ENCODE measurements at places on chromosomes 11 and 22.

DNA sequence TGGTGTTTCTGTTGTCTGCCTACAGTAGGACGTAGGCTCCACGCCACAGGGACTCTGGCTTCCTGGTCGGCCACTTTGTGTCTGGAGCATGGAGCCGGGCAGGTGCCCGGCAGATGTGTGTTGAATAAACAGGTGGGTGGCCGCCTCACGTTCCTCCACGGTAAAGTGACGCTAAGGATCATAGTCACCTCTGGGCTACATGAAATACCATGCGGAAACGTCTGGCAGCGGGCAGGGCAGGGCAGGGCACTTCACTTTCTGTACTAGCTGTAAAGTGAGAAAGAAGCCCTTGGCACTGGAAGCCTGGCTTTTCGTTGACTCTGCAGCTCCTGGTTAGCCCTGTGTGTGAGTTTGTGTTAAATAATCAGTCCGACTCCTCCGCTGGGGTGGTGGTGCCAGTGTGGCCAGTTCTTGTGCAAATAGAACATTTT is 52.4 kb downstream of the MCM5 start:
- DNase-seq = no peak

GRCh38 chr11:57375490-57375889 is 5.5 kb downstream of the PRG3 start:
- DNase-seq = no peak

- DNase-seq = no peak
Measured at GRCh38 chr11:125335106-125335505, 161.0 kb downstream of the FEZ1 start.

DNA sequence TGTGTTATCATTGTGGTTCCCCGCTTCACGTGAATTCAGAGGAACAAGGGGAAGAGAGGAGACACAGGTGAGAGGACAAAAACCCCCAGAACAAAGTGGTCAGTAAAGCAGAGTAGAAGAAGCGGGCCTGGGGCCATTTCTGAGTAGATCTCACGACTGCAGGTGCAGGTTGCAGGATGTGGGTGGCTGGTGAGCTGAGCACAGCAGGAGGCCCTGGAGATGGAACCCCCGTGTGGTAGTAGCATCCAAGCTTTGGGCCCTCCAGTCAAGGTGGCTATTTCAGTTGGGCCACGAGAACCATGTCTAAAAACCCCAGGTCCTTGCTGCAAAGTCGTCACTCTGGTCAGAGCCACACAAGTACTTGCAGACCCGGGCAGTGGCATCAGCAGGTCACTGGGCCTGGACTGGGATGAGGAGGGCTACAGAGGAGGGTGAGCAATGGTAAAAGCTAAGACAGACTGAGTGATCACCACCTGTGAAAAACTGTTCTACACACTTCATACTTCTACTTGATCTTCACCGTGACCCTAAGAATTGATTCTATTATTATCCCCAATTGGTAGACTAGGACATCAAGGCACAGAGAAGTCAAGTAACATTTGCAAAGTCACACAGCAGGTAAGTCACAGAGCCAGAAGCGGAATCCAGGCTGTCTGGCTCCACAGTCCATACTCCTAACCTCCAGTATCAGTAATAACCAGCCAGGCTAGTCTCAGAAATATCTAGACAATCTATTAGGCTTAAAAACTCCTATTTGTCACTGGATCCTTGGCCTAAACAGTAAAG is 43.8 kb downstream of the SLC1A2 start:
- DNase-seq = no peak

- no peak for DNase-seq
Measured at GRCh38 chr11:35717520-35717919, 54.9 kb downstream of the TRIM44 start.

DNA sequence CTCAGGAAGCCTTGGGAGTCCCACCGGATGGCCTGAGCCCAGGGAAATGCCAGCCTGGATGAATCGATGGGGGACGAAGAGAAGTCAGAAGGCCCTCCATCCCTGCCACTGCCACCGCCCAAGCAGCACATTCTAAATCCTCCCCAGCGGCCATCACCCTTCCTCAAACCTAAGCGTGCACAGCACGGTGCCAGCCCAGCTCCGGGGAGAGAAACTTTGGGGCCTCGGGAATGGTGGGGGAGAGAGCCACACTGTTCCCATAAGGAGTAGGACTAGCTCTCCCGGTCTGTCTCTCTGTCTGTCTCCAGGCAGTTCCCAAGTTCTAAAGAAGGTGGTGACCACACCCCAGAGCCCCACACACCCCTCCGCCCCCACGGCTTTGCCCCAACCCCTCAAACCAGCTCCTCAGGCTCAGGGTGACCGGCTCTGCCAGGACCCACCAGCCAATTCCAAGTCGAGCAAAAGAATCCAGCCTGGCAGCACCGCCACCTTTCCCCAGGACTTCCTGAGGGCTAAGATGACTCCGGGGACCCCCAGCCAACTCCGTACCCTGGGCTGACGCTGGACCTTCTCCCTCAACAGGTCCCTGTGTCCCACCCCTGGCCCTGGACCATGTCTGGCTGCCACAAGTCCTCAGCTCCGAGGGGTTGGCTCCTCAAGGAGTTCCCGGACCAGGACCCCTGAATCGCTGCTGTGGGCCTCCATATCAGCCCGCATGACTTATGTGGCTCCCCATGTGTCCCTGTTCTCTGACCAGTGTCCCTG is 2.7 kb downstream of the AHNAK start:
- peak; percentile 29 for DNase-seq

DNA sequence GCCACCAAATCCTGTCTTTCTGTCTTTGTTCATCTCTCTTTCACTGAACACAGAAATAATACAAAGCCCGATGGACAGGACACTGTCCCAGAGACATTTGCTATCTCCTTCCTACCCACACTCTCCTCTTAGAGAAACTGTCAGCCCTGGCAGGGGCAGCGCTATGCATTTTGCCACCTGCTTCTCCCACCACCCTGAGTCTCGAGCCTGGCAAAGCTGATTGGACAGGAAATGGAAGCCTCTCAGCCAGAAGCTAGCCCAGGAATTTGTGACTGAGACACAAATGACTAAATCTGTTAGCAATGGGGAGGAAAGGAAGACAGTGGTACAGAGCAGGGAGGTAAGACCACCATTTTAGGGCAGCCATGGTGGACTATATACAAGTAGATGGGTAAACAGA is 14.9 kb upstream of the GALNT18 start:
- no peak for DNase-seq

DNA sequence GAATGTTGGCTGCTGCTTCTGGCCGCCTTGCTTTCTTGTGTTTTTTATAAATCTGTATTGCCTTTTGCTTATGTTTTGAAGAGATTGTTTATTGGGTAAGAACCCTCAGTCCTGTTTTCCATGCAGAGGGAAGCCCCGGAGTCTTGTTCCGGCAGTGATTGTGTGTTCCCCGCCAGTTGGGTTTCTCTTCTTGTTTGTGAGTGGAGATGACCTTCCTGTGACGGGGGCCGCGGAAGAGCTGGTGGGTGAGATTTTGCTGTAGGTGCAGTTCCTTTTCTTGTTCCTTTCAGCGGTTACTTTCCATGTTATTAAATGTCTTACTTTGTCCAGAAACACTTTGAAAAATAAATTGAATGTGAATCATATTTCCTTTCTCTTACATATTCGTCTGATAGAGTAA is 8.3 kb downstream of the TBC1D22A start:
- DNase-seq = no peak

- DNase-seq = peak; percentile 59
Measured at GRCh38 chr11:111526501-111526900, 11.9 kb downstream of the HOATZ start.

DNA sequence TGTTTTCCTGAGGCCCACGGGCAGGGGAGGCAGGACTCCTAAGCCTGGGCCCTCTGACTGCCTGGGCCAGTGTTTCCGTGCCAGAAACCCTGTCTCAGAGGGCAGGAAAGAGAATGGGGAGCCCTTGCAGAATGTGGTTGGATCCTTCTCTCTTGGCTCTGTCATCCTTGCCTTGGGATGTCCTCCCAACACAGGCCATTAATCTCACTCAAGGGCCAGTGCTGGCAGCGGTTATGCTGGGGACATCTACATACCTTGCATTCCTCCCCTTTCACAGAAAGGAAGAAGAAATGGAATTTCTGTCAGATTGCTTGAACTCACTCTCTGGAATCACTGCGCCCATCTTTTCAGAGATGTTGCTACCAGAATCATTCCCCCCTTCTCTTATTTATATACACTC is 296.9 kb downstream of the KIRREL3 start:
- no peak for DNase-seq

DNA sequence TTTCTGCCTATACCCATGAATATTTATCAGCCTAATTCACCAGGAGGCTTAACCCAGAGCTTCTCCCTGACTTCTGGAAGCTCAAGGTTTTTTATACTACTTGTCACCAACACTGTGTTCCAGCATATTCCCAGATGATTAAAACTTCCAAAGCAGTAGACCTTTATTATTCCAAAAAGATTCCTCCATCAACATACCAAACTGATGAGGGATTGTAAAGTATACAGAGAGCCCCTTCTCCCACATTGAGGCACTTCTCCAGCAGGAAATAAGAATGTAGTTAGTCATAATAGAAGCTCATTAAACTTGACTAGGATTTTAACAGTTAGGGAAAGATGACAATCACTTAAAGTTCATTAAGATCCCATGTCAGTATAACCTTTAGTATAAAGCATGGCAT is 51.4 kb upstream of the CEP126 start:
- peak; percentile 82 for DNase-seq

DNA sequence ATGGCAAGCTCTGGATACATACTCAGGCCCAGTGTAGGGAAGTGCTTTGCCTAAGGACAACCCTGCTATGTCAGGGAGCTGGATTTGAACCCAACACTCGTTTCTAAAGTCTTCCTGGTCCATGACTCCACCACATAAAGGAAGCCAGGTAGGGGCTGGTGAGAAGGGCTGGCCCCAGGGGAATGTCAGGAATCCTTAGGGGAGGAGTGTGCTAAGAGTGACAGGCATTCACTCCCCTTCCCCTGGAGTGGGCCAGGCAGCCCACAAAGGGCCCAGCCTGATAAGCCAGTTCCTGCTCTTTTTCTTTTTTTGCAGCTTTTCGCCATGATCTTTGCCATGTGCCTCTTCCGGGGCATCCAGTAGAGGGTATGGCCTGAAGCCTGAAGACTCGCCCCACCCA is 21.9 kb downstream of the TP53I11 start:
- DNase-seq = no peak

GRCh38 chr11:640021-640706 is 3.1 kb downstream of the DRD4 start:
- no peak for DNase-seq

GRCh38 chr11:16598032-16598431 is 140.4 kb upstream of the C11orf58 start:
- no peak for DNase-seq

DNA sequence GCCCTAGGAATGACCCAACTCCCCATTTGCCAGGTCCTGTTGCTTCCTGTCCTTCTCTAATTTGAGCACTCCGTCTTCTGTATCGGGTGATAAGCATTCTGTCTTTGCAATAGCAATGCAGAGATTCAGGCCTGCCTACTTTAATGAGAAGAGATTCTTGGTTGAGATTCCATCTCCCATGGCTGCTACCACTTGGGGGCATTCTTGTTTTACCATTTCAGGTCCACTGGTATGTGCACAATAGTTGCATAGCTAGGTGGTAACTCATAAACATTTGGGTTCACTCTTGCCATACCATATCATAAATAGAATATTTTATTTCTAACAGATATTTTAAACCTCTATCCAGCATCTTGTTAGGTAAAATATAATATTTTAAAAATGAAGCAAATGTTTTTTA is 34.4 kb upstream of the CALCB start:
- DNase-seq = peak; percentile 20

GRCh38 chr11:72974487-72975205 is 160.4 kb downstream of the ATG16L2 start:
- DNase-seq = no peak

DNA sequence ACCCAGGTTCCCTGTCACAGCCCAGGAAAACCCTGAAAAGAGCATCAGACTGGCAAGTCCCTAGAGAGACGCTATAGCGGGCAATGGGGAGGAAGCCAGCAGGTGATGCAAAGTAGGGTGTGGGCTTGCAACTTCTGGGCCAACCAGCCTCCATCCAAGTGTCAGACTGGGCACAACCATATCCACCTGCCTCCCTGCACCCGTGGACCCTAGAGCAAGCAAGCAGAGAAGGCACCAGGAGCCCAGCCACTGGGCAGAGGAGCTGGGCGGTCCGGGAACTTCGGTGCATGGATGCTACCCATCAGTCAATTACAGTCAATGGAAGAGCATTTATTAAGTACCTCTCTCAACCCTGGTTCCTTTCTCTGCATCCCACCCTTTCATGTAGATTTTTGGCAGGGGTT is 2.8 kb downstream of the NECTIN1 start:
- DNase-seq = no peak

- no peak for DNase-seq
Measured at GRCh38 chr11:83695046-83695445, 408.9 kb upstream of the CCDC90B start.

- no peak for DNase-seq
Measured at GRCh38 chr22:42277988-42278776, 7.7 kb upstream of the TCF20 start.

- no peak for DNase-seq
Measured at GRCh38 chr11:76455331-76455730, 10.5 kb downstream of the EMSY start.

- DNase-seq = no peak
Measured at GRCh38 chr11:5366856-5367255, 15.5 kb downstream of the OR51B6 start.

- DNase-seq = no peak
Measured at GRCh38 chr11:120133216-120134105, 4.5 kb downstream of the TRIM29 start.

GRCh38 chr11:43992834-43993637 is 50.6 kb downstream of the C11orf96 start:
- DNase-seq = no peak

DNA sequence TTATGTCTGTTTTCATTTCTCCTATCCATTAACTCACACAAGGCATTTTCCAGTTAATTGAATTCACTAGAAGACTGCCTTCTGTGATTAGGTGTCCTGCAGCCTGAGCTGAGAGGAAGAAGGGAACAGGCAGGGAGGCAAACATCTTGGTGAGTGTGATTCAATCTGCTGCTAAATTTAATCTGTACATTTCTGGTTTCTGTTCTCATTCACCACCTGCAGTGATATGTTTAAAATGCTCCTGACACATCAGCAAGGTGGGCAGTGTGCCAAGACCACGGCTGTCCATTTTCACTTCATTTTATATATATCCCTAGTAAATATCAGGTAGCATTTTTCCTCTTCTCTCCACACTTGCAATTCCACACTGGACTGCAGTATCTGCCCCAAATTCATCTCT is 416.5 kb downstream of the TMEM135 start:
- DNase-seq = peak; percentile 54

DNA sequence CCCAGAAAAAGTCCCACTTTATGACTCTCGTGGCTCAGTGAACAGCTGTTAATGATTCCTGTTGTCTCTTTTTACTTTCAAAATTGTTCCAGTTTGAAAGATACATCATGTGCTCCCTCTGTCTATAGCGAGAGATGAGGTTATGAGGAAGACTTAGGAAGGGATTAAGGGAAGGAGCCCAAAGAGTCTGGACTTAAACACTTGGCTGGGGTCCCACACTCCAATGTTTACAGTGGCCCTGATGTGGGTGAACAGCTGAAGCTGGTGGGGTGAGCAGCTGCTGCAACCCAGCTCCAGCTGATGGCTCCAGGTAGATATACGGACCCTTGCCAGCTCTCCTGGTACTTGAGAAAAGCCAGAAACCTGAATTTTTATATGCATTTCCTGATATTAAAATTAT is 84.5 kb upstream of the PLET1 start:
- DNase-seq = no peak

Measured in PC-3 (cell line).